ENCODE measurements at places on chromosomes 7 and 10.

GRCh38 chr10:128908099-128908498, 558.9 kb upstream of the MGMT start:
- no peak for DNase-seq

DNA sequence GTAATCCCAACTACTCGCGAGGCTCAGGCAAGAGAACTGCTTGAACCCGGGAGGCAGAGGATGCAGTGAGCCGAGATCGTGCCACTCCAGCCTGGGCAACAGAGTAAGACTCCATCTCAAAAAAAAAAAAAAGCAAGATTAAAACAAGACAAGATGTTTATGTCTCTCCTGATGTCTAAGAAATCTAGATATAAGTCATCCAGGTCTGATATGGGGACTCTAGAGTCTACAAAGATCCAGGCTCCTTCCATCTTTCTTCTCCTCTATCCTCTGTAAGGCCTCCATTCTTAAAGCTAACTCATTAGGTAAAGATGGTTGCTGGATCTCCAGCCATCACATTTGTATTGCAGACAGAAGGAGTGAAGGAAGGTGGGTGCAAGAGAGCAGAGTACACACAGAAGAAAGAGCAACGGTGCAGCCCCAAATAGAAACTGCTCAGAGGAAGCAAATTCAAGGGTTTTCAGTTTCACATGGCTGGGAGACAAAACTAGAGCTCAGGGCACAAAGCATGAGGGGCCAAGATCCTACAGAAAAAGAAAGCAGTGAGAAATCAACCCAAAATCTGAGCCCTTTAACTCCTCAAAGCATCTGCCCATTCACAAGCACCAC, 57.6 kb downstream of the USP6NL start:
- no peak for DNase-seq

DNA sequence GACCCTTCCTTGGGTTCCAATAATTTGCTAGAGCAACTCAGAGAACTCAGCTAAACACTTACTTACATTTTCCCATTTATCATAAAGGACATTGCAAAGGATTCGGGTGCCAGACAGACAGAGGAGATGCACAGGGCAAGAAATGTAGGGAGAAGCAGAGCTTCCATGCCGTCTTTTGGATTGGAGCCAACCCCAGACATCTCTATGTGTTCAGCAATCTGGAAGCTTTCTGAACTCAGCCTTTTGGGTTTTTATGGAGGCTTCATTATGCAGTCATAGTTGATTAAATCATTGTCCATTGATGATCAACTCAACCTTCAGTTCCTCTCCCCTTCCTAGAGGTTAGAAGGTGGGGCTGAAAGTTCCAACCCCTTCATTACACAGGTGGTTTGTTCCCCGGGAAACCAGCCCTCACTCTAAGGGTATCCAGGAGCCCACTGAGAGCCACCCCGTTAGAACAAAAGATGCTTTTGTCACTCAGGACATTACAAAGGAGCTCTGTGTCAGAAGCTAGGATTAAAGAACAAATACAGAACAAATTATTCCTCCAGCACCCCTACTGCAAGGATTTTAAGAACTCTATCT, 211.9 kb upstream of the VSTM2A start:
- no peak for DNase-seq

GRCh38 chr7:13879994-13880686, 109.3 kb downstream of the ETV1 start:
- DNase-seq: no peak

DNA sequence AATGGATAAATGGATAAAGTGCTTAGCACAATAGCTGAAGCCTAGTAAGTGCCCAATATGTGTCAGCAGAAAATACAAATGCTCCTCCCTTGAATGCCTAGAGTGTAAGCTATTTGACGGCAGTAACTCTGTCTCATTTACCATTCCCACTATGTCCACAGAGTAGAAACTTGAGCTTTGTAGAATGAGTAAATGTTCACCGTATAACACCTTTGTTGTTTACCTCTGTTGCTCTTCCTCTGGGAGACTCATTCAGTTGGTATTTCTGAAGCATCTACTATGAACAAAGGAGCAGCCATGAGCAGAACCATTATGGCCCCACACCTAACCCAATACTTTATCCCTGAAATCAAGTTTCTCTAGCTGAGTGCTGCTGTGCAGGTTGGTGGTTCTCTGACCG, 8.4 kb upstream of the SLC16A12 start:
- no peak for DNase-seq

Measured in head of caudate nucleus (tissue), 42 donors.